Frontal cortex (tissue), 4 donors: ENCODE measurements at places on chromosomes 4 and X. TPM values are rescaled to one million over a fixed set of nuclear protein-coding genes. Genes with fewer than 3 reads are reported as not detected.

The CYSLTR1 gene
- 1.2 TPM for total RNA-seq

The MAMLD1 gene
- total RNA-seq: 2.4 TPM

The PCDH18 gene
- 30.6 TPM for total RNA-seq

The KLB gene
- under 0.01 TPM for total RNA-seq

The TMEM150C gene
- 74.2 TPM for total RNA-seq

The TRIM60 gene
- total RNA-seq: not detected

The PABPC5 gene
- total RNA-seq: 14.3 TPM

The CC2D2A gene
- 18.8 TPM for total RNA-seq

The MND1 gene
- total RNA-seq: 3.7 TPM

The PTTG2 gene
- total RNA-seq: not detected

The MFAP3L gene
- total RNA-seq: 8.2 TPM

The DDX60 gene
- total RNA-seq: 3.3 TPM

The SUPT20HL2 gene
- total RNA-seq: not detected
